Activated CD4-positive, CD25-positive, alpha-beta regulatory T cell treated with anti-CD3 and anti-CD28 coated beads, Interleukin-2, amount 50 U/mL, for 24 hours (primary cell): ENCODE measurements at places on chromosomes 16 and 17.

DNA sequence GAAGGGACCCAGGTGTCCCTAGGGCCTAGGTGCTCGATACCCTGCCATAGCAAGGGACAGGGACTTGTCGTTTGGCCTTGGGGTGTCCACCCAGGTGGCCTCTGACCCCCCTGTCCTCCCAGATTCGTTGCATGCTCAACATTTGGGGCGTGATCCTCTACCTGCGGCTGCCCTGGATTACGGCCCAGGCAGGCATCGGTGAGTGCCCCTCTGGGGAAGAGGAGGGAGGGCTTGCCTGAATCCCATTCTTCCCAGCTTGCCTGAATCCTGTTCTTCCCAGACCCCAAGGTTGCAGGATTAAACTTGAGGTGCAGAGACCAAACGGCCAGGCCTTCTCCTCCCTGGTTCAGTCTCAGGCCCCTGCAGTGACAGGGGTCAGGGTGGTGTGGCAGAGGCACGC lies 3.2 kb downstream of the SLC12A3 start:
- no peak for ATAC-seq

GRCh38 chr17:68865584-68865983 lies 89.6 kb downstream of the ABCA8 start:
- ATAC-seq: no peak

GRCh38 chr16:35745821-35746248 lies 2286.4 kb downstream of the TP53TG3F start:
- no peak for ATAC-seq

DNA sequence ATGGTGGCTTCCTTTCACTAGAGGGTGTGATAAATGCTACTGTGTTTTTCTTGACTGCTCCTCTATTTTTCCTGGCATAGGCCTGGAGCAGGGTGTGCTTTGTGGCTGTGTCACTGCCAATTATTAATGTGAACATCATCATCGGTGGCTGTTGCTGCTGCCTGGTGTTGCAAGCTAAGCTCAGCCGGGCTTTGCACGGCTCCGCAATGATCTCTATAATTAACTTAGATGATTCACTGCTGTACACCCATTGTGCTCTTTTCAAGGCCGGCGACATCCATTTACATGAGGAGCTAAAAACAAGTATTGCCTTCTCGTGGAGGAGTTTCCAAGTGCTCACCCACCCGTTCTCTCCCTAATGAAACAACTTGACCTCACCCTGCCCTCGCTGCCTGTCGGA lies 160.1 kb upstream of the IRX3 start:
- no peak for ATAC-seq

DNA sequence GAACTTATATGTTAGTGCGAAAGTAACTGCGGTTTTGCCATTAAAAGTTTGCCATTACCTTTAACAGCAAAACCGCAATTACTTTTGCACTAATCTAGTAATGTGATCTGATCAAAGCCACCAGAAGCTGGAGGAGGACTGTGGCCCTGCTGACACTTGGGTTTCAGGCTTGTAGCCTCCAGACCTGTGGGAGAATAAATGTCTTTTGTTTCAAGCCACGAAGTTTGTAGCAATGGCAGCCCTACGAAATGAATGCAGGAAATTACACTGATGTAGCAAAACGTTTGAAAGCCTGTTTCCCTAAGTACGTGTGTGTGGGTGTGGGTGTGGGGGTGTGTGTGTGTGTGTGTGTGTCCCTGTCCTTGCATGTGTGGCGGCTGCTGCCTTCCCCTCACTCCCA lies 66.6 kb downstream of the WSB1 start:
- ATAC-seq: peak; percentile 65

GRCh38 chr17:8163978-8164814 lies 1.4 kb upstream of the VAMP2 start:
- peak; percentile 50 for ATAC-seq
